Motor neuron (in vitro differentiated cells): ENCODE measurements at places on chromosomes 2 and 18. TPM values are rescaled to one million over a fixed set of nuclear protein-coding genes. Genes with fewer than 3 reads are reported as not detected.

ANKRD29 gene
- 5.2 and 5.5 TPM in 2 replicates for total RNA-seq

KCNS3 gene
- total RNA-seq, result 1.8 and 2.2 TPM in 2 replicates

CD207 gene
- 0.21 and 0.89 TPM in 2 replicates for total RNA-seq

IL1F10 gene
- 0.24 TPM in 1 of 2 replicates, not detected in the other for total RNA-seq

ABCB11 gene
- total RNA-seq, result 0.20 and 0.22 TPM in 2 replicates

AQP12A gene
- total RNA-seq, result not detected in 2 replicates

KIAA2012 gene
- 0.27 and 0.63 TPM in 2 replicates for total RNA-seq

GPAT2 gene
- 0.05 and 0.27 TPM in 2 replicates for total RNA-seq

HS6ST1 gene
- 109 and 111 TPM in 2 replicates for total RNA-seq

KLHL41 gene
- 0.38 and 0.90 TPM in 2 replicates for total RNA-seq

PID1 gene
- total RNA-seq, result 23.7 and 25.1 TPM in 2 replicates

CPO gene
- not detected in 2 replicates for total RNA-seq

C2orf78 gene
- 0.09 and 0.49 TPM in 2 replicates for total RNA-seq

GALNT3 gene
- total RNA-seq, result 1.5 and 2.3 TPM in 2 replicates

C2orf74 gene
- total RNA-seq, result 4.1 and 5.5 TPM in 2 replicates

MATN3 gene
- total RNA-seq, result 0.69 and 0.78 TPM in 2 replicates

MYO5B gene
- total RNA-seq, result 0.72 and 0.81 TPM in 2 replicates

EN1 gene
- total RNA-seq, result 0.25 and 0.33 TPM in 2 replicates

TFPI gene
- total RNA-seq, result 0.44 and 0.52 TPM in 2 replicates

ITGA6 gene
- 50.5 and 53.6 TPM in 2 replicates for total RNA-seq

REG3G gene
- 1.1 and 1.2 TPM in 2 replicates for total RNA-seq

RBKS gene
- 2.7 and 3.6 TPM in 2 replicates for total RNA-seq

FNDC4 gene
- 5.1 and 5.3 TPM in 2 replicates for total RNA-seq

C2orf66 gene
- total RNA-seq, result 4.2 and 4.9 TPM in 2 replicates

FOXD4L1 gene
- total RNA-seq, result 0.29 and 0.37 TPM in 2 replicates

TPO gene
- total RNA-seq, result 0.22 and 0.58 TPM in 2 replicates
